ENCODE measurements at places on chromosomes 13 and 19.

GRCh38 chr19:41709951-41710645 is 1.7 kb downstream of the CEACAM5 start:
- DNase-seq: no peak

DNA sequence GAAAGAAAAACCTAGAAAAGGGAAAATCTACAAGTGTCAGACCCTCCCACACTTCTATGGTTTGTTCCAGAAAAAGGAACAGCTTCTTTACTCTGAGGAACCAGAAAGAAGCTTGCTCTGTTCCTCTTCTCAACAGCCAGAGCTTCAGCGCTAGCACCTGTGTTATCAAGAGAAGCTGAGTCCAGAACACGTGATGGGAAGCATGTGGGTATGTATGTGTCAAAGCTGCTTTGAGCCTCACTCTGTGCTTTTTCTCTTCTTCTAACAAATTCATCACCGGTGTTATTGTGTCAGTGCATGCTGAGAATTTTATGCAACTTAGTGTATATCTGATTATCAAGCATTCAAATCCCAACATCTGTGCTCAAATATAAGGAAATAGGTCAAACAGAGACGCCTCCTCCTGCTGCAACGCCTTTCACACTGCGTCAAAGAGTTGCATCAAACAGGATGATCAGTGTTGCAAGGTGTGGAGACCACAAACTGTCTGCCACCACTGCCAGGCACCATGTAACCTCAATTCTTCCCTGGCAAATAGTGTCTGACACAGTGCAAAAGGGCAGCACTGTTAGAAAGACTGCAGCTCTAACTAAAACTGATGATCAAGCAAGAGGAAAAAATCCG is 83.9 kb downstream of the LRRC63 start:
- no peak for DNase-seq

GRCh38 chr19:41226053-41226873 is 7.2 kb downstream of the AXL start:
- DNase-seq: peak; percentile 37

GRCh38 chr19:7799640-7800355 is 30.2 kb upstream of the EVI5L start:
- DNase-seq: peak; percentile 37

- DNase-seq: no peak
Measured at GRCh38 chr19:4692251-4693077, 22.3 kb upstream of the MYDGF start.

DNA sequence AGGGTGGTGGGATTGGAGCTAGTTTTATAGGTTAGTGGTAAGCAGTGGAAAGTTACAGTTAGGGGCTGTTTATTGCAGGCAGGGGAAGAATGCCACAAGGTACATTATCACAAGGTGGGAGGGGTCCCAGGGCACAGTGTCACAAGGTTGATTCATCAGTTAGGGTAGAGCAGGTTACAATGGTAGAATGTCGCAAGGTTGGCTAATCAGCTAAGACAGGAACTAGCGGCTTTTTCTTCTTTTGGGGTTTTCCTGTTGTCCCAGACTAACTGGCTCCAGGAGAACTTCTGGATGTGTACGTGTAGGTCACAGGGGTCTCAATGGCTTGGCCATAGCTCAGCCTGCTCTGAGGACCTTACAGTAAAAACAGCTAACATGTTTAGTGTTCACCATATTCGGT is 1221.1 kb downstream of the SLITRK1 start:
- DNase-seq: no peak

DNA sequence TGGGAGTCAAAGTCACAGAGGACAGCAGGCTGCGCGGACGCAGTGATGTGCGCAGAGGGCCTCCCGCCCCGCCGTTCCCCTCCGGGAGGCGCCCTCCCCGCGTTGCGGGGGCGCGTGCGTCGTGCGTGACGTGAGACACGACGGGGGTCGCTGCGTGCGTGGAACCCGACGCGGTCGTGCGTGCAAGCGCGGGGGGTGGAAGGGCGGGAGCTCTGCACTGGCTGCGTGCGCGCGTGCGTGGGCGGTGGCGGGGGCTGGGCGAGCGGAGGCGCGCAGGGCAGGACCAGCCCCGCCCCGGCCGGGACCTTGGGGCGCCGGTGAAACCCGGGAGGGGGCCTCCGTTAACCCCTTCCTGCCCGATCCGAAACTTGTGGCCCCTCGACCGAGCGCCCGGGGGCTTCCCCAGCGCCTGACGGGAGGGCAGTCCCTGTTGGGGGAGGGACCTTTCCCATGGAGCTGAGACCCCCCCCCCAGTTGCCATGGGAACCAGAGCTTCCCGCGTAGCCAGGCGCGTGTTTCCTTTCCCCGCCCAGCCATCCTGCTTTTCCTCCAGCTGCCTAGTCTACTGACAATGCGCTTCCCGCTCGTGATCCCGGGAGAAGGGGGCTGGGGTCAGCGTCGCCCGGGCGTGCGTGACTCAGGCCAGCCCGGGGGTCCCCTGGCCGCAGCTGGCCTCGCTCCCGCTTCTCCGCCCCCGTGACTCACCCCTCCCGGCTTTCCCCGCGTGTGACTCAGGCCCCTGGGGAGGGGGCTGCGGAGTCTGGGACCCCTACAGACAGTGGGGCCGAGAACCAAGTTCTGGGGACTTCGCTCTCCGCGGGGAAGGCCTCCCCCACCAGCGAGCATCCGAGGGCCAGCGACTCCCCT is 7.3 kb upstream of the HOOK2 start:
- peak; percentile 89 for DNase-seq

DNA sequence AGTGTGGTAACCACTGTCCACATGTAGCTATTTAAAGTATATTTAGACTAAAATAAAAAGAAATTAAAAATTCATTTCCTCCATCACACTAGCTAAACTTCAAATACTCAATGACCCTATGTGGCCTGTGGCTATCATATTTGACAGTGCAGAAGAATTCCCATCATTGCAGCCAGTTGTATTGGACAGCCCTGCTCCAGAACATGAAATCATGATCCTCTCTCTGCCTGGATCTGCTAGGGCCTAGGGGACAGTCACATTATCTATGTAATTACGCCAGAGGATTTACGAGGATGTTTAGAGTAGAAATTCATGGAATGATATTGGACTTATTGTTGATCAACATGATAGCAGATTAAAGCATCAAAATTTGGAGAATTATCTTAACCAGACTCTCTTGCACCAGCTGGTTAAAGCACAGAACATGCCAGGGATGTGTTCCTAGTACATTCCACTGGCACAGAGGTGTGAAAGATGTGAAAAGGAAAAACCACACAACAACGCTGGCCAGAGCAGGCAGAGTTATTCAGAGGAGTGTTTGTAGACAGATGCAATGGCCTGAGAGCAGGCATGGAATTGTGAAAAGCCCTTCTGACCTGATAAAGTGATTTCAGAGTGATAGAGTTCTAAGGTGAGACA is 108.9 kb upstream of the STARD13 start:
- DNase-seq: no peak

DNA sequence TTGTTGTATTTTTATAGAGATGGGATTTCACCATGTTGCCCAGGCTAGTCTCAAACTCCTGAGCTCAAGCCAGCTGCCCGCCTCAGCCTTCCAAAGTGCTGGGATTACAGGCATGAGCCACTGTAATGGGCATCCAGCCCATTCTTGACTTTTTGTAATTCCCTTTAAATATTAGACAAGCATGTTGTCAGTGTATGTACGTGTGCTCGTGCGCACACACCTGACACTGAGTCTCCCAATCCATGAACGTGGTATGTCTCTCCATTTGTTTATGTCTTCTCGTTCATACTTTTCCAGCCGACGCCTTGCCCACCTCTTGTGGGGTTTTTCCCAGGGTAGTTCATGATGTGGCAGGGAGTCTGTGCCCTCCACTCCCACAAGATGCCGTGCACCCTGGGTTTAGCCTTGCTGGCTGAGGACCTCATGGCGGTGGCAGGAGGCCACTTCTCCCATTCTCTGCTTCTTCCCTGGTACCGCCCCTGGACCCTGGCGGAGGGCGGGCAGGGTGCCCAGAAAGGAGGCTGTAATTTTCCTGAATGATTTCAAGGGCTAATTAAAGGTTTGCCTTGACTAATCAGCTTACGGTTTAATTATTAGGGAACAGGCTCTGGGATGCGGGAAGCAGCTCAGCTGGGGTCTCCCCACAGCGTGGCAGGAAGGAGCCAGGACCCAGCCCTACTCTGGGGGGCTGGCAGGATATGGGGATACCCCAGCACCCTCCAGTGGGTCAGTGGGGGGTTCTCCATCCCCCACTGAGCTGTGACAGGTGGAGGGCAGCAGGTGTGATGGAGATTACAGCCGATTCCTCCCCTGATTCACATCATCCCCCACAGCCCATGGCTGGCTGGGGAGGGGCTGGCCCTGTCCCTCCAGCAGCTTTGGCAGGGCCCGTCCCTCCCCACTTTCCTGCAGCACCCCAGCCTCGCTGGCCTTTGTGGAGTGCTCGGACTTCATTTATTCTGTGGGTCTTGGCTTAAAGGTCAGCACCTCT is 12.9 kb downstream of the PAK4 start:
- DNase-seq: no peak

DNA sequence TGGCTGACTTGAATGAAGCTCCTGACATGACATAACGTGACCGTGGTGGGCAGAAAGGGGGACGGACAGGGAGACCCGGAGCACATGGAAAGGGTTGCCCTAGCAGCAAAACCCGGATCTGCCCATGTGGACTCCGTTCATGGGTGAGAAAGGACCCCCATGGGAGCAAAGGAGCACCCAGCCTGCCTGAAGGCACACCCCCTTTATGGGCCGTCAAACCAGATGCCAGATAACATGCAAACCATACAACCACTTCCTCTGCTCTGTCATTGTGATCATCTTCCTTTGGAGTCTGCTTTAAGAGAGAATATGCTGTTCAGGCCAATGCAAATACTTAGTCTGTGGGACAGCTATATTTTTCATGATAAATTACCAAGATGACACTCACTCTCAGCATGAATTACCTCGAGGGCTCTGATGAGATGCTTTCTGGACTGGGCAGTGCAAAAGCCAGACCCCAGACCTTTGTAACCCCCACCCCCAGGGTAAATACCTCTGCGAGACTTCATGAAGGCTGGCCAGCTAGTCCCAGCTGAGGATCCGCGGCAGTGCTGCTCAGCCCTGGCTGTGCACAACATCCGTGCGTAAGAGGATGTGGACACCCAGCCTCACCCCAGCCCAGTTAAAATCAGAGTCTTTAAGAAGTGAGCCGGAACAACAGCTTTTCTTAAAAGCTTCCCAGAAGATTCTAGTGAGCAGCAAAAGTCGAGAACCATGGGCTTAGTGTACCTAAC is 126.6 kb downstream of the USP12 start:
- no peak for DNase-seq

GRCh38 chr13:103605546-103606326 is 539.5 kb upstream of the SLC10A2 start:
- DNase-seq: no peak

DNA sequence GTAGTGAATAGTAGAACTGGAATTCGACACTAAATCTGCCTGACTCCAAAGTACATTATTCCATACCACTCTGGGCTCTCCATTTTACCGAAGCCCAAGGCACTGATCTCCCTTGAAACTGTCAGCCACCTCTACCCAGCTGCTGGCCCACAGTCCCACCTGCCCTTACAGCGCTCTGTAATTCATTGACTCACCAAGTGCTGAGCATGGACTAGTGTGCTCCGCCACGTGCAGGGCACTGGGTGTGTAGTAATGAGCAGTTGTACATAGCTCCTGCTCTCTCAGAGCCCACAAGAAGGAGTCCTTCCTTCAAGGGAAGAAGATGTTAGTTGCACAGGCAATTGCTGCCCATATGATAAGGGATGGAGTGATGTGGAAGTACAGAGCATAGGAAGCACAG is 76.6 kb upstream of the SIAH3 start:
- DNase-seq: no peak

GRCh38 chr13:43804461-43805070 is 17.8 kb upstream of the ENOX1 start:
- no peak for DNase-seq

GRCh38 chr13:77196052-77196618 is 130.8 kb downstream of the MYCBP2 start:
- DNase-seq: no peak

DNA sequence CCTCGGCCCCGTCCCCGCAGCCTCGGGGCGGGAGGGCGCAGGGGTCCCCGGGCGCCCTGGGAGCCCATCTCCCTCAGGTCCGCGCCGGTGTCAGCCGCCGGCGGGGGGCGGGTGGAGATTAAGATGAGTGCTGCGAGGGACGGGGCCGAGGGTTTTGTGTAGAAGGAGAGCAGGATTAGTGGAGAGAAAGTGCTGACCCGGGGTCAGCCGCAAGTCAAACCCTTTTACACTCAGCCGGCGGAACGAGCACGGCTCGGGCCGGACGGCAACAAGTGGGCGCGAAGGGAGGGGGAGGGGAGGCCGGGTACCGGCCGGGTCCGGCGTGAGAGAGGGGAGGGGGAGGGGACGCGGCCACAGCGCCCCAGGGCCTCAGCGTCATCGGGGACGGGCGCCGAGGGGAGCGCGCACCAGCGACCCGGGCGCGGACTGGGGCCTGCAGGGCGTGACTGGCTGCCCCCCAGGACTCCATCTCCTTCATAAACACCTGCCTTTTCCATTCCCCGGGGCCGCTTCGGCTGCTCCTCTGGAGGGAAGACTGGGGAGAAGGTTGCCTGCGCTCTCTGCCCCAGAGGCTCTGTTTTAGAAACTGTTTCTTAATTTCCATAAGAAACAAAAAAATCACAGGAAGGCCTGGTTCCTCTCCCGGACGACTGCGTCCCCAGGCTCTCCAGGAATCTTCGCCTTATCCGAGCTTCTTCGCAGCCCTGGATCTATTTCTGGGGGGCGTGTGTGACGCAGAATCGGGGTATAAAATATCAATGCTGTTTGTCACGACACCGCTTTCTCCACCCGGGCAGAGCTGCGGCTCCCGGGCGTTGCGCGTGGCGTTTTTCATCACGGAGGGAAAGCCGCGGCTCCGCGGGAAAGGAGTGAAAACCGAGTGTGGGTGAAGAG is 6.5 kb downstream of the SOX1 start:
- no peak for DNase-seq

DNA sequence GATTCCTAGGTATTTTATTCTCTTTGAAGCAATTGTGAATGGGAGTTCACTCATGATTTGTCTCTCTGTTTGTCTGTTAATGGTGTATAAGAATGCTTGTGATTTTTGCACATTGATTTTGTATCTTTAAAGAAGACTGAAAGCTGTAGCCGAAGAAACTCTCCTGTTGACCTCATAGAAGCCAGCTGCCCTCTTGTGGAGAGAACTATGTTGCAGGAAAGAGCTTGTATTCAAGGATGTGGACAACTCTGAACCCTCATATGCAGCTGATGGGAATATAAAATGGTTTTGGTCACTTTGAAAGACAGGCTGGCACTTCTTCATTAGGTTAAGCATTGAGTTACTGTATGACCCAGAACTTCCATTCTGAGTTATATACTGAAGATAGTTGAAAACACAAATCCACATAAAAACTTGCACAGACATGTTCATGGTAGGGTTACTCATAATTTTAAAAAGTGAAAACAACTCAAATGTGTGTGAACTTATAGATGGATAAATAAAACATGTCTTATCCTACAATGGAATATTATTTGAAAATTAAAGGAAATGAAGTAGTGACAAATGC is 65.8 kb upstream of the SLITRK6 start:
- no peak for DNase-seq

- no peak for DNase-seq
Measured at GRCh38 chr13:109246001-109246400, 540.4 kb downstream of the IRS2 start.

DNA sequence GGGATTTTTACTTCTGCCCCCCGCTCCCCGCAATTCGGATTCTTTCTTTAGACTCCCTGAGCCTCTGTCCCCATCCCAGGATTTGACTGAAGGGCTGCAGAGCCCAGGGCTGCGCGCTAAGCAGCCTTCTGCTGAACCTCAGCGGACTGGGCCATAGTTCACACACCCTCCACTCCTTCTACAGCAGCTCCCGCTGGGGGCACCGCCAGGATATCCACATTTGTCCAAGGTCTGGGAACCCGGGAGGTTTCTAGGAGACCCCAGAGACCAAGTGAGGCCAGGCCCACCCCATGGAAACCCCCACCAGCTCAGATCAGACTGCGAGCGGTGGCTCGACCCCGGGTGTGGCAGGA is 463.3 kb downstream of the ITGBL1 start:
- DNase-seq: no peak
